ENCODE measurements at places on chromosomes 7 and 10.

DNA sequence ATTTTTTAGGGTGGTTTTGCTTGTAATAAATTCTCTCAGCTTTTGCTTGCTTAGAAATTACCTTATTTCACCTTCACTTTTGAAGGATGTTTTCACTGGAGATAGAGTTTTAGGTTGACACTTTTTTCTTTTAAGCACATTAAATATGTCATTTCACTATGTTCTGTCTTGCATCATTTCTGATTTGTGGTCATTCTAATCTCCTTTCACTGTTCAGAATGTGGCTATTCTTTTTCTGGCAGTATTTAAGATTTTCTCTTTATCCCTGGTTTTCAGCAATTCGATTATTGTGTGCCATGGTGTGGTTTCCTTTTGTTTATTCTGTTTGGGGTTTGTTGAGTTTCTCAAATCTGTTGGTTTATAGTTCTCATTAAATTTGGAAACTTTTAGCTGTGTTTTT, 1065.6 kb downstream of the KCNMA1 start:
- no peak for DNase-seq

DNA sequence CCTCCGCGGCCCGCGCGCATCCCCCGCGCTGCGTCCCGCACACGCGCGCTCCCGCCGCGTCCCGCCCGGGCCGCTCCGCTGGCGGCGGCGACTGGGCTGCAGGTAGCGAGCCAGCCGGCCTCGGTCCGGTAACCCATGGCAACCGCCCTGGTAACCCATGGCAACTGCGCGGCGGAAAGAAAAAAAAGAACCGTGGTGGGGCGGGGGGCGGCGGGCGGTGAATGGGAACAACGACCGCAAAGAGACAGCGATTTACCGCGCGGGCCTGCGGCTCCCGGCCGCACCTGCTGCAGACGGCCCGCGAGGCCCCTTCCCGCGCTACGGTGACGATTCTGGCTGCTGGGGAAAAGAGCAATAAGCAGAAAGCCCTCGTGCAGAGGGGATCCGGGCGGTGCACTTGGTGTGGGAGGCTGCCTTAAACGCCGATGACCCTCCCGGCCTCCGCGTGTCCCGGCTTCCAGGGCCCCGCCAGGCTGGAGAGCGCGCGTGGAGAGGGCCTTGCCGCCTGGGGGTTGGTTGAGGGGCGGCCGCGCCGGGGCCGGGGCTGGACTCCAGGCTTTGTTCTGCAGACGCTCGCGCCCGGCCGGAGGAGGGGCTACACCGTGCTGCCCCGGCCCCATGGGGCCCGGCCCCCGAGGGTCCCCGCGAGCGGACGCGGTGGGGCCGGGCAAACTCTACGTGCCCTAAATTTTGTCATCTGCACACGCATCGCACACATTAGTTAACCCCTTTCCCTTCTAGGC, 84.7 kb downstream of the SNX10 start:
- no peak for DNase-seq

DNA sequence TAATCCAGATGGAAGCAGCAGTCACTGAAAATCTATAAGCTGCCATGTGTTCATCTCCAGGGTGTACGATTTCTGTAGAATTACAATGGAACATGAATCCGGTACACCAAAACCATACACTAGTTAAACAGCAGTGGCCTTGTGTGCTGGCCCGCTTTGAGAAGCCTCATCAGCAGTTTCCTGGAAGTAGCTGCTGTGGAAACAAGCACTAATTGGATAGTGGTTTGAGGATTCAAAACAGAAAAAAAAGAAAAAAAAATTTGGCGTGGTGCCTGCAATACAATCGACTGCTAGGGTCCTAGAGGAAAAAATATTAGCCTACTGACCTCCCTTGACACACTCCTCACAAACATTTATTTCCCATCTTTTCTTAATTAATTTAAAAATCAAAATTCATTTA, 545.9 kb downstream of the SORCS1 start:
- no peak for DNase-seq

- DNase-seq = no peak
Observed at GRCh38 chr7:46237466-46237865, 316.4 kb upstream of the IGFBP3 start.

- no peak for DNase-seq
Observed at GRCh38 chr10:15461353-15462108, 90.4 kb upstream of the FAM171A1 start.

- DNase-seq = no peak
Observed at GRCh38 chr7:148031019-148031418, 559.5 kb upstream of the C7orf33 start.

Data from D721Med (cell line).